ENCODE measurements at places on chromosomes 11 and 22. TPM values are rescaled to one million over a fixed set of nuclear protein-coding genes. Genes with fewer than 3 reads are reported as not detected.

- H3K36me3 ChIP-seq, result no peaks in the 10 kb centered on the region
- no peak overlapping the region for H3K27ac ChIP-seq
- H3K27me3 ChIP-seq, result no peaks in the 10 kb centered on the region
- H3K4me3 ChIP-seq, result no peak overlapping the region
Measured at GRCh38 chr11:61701242-61701886, 21.2 kb downstream of the DAGLA start.

GRCh38 chr11:93196816-93197379 is 893 bp downstream of the SLC36A4 start:
- no peaks in the 10 kb centered on the region for H3K27me3 ChIP-seq
- H3K27ac ChIP-seq, result peak overlapping the region; percentile 51
- H3K36me3 ChIP-seq, result no peaks in the 10 kb centered on the region
- no peak for DNase-seq

GRCh38 chr11:114330373-114330772 is 34.2 kb downstream of the NNMT start:
- peaks cover 2% of the 10 kb centered on the region for H3K27me3 ChIP-seq
- no peaks in the 10 kb centered on the region for H3K36me3 ChIP-seq
- no peak overlapping the region for H3K27ac ChIP-seq

The HBG1 gene
- polyA plus RNA-seq, result not detected

DNA sequence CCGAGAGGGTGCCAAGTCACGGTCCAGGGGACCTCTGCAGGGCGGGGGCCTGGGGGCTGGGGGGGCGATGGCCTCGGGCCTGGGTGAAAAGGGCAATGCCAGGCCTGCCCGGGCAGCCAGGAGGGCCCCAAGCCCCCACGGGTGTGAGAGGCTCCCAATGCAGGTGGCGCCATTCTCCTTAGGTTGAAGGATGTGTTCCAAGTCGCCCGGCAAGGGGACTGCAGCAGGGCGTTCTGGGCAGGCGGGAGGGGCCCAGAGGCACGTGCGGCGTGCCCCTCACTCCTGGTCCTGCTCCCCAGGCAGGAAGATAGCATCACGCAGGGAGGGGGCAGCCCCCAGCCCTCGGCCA is 730 bp upstream of the TNNI2 start:
- no peaks in the 10 kb centered on the region for H3K27me3 ChIP-seq
- no peak overlapping the region for H3K4me3 ChIP-seq
- peaks cover 15% of the 10 kb centered on the region for H3K4me1 ChIP-seq

Data from GM12878 (cell line).